ENCODE measurements at places on chromosomes 16 and 17.

- no peak for DNase-seq
Observed at GRCh38 chr16:83714286-83714685, 93.5 kb upstream of the HSBP1 start.

DNA sequence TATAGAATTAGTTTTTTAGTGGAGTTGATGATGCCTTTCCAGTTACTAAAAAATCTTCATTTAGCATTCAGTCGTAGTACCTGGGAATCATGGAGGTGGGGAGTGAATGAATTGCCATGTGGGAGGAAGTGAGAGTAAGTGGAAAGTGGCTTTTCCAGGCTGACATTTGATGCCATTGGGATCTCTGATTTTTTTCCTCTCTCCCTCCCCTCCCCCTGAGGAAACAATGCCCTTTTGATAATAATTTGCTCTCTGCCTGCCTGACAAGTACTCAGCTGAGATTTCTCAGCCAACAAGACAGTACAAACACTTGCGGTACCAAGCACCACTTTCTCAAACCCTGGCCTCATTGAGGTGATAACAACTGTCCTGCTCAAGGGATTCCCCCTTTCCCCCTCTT, 2.2 kb downstream of the UBE2Z start:
- DNase-seq: no peak

DNA sequence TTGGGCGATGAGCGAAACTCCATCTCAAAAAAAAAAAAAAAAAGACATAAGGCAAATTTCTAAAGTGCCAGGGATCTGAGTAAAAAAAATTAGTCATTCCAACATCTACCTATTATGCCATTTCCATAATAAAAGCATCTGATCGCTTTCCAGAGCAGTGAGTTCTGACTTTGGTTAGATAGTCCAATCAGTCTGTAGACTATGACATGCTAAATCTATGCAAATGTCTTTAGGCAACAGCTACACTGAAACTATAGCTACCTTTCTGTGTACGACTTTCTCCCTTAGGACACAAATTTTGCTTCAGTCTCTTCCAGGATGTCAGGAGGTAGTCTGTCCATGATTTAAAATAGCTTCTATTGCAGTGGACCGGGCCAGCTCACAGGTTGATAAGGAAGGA, 58.9 kb upstream of the ARHGAP44 start:
- no peak for DNase-seq

DNA sequence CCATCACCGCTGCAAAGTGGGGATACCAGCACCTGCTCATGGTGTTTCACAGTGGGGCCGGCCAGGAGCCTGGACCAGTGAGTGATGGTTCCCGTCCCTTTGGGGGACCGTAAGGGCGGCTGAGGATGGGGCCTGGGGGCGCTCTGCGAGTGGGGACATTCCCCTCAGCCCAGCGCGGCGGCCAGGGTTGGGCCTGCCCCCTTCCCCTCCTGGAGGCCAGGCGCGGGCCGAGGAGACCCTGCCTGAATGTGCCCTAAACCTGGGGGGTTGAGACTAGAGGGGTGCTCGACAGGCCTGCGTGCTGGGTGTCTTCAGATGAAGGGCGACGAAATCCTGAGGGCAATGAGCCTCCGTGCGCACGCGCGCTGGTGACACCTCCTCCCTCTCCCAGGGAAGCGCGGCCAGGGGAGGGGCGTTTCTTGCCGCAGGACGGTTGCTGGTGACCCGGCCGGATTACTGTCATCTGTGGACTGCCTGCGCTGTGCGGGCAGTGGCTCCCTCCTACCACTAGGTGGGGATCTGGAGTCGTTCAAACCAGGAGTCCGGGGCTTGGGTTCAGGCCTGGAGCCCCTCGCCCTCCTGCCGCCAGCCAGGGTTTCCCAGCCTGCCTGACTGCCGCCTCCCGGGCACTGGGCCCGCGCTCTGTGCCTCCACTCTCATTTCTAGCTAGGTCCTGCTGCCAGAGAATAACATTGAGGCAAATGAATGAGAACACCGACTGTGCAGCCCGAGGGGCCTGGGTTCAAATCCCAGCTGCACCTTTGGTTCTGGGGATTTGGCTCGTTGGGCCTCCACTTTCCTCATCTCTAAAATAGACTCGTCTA, 17.1 kb downstream of the TBX2 start:
- peak; percentile 57 for DNase-seq

Data from stimulated activated CD4-positive, alpha-beta T cell treated with anti-CD3 and anti-CD28 coated beads, Interleukin-15, amount 100 ng/mL, for 48 hours (primary cell).